Transverse colon (tissue), 4 donors: ENCODE measurements at places on chromosomes 7 and 10. TPM values are rescaled to one million over a fixed set of nuclear protein-coding genes. Genes with fewer than 3 reads are reported as not detected.

Gene PLA2G12B
- total RNA-seq, result 8.9 TPM

Gene NYAP1
- not detected for total RNA-seq

Gene KEL
- not detected for total RNA-seq

Gene FEZF1
- total RNA-seq, result not detected

Gene SUN1
- 92.7 TPM for total RNA-seq

Gene EFCAB10
- not detected for total RNA-seq

Gene SVOPL
- 4.6 TPM for total RNA-seq

Gene IL15RA
- total RNA-seq, result 58.1 TPM

Gene IL2RA
- total RNA-seq, result not detected

Gene CDHR1
- total RNA-seq, result 107 TPM

Gene ZEB1
- 22.4 TPM for total RNA-seq

Gene MYOZ1
- not detected for total RNA-seq

Gene CCAR1
- total RNA-seq, result 42.0 TPM

Gene UTF1
- total RNA-seq, result not detected

Gene TAS2R60
- total RNA-seq, result not detected

Gene SPDYE2B
- not detected for total RNA-seq

Gene FAM13C
- 5.6 TPM for total RNA-seq

Gene CFAP58
- 0.27 TPM for total RNA-seq

Gene MCM10
- total RNA-seq, result 0.75 TPM

Gene TLX1
- 0.14 TPM for total RNA-seq

Gene HOXA10
- 33.0 TPM for total RNA-seq

Gene LBX1
- total RNA-seq, result not detected

Gene TBX20
- total RNA-seq, result not detected

Gene ATOH7
- total RNA-seq, result not detected

Gene HHEX
- 2.0 TPM for total RNA-seq

Gene CYP2C19
- total RNA-seq, result 9.7 TPM

Gene LHFPL3
- 0.32 TPM for total RNA-seq

Gene PDZD7
- total RNA-seq, result 2.0 TPM

Gene MUC12
- 445 TPM for total RNA-seq

Gene ZNF365
- not detected for total RNA-seq

Gene NME8
- total RNA-seq, result not detected

Gene TMEM236
- total RNA-seq, result 41.8 TPM

Gene GLCCI1
- 14.5 TPM for total RNA-seq

Gene AKR1C4
- total RNA-seq, result not detected

Gene DRGX
- total RNA-seq, result 0.32 TPM

Gene CLDN3
- total RNA-seq, result 1,655 TPM
